ENCODE measurements at places on chromosomes 6 and 20. TPM values are rescaled to one million over a fixed set of nuclear protein-coding genes. Genes with fewer than 3 reads are reported as not detected.

AIF1 gene
- total RNA-seq: 49.4 TPM

CRISP3 gene
- not detected for total RNA-seq

DPPA5 gene
- not detected for total RNA-seq

CD83 gene
- 2.1 TPM for total RNA-seq

ZSWIM3 gene
- 4.2 TPM for total RNA-seq

GDAP1L1 gene
- total RNA-seq: not detected

MOXD1 gene
- total RNA-seq: 13.3 TPM

HRH3 gene
- not detected for total RNA-seq

MCCD1 gene
- total RNA-seq: not detected

WFDC12 gene
- total RNA-seq: not detected

WFDC2 gene
- total RNA-seq: not detected

CCR6 gene
- not detected for total RNA-seq

SOX4 gene
- total RNA-seq: 9.2 TPM

CNR1 gene
- 17.1 TPM for total RNA-seq

IPCEF1 gene
- total RNA-seq: 5.3 TPM

COL10A1 gene
- 0.22 TPM for total RNA-seq
